ENCODE measurements at places on chromosomes 3 and 15. TPM values are rescaled to one million over a fixed set of nuclear protein-coding genes. Genes with fewer than 3 reads are reported as not detected.

Gene ARGFX
- total RNA-seq, result not detected

Gene PRSS50
- not detected for total RNA-seq

Gene PCSK6
- total RNA-seq, result 0.26 TPM

Gene SLC12A1
- not detected for total RNA-seq

Gene PP2D1
- not detected for total RNA-seq

Gene TMIE
- total RNA-seq, result 0.46 TPM

Gene CCR5
- total RNA-seq, result not detected

Gene MST1R
- total RNA-seq, result 1.0 TPM

Gene PLAAT1
- total RNA-seq, result 0.26 TPM

Gene IL5RA
- total RNA-seq, result not detected

Gene CD200
- total RNA-seq, result 8.1 TPM

Gene ASB14
- total RNA-seq, result not detected

Measured in pulmonary artery endothelial cell (primary cell).